Bone marrow (tissue), 2 donors: ENCODE measurements at places on chromosomes 7 and 10.
A peak's percentile ranks its signal among the peaks of the same experiment; 100 is the strongest.

DNA sequence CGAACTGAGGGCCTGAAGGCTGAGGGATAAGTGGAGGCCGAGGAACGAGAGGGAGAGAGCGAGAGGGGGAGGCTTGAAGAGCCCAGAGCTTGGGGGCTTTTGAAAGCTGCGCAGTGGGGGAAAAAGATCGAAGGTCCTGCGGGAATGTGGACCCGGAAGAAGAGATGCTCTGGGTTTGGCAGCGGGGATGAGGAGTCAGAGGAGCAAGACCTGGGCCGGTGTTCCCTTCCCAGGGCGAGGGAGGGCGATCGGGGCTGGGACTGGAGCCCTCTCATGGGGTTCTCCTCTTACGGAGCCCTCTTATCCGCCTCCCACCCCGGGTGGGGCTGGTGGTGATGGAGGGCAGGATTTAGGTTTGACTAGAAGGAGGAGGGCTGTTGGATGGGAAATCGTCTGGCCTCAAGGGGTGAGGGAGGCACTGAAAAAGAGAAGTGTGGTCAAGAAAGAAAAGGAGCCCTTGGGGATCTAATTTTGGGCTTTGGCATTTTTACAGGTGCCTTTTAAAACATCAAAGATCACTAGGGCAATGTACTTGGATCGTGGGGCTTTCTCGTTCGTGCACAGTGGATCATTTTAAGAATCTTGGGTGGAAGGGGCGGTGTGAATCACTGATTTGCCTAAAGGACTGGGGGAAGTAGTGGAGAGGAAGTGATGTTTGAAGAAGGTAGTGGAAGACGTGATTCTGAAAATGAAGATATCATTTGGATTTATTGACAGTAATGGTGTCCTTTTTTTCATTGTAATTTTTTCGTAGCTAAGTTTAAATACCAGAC lies 637 bp downstream of the SAMD8 start:
- DNase-seq = peak; percentile 39

GRCh38 chr10:10492420-10492819 lies 525.3 kb upstream of the CELF2 start:
- DNase-seq = no peak

- DNase-seq = no peak
These were observed 324.6 kb downstream of the ATRNL1 start for GRCh38 chr10:115417585-115418265.

GRCh38 chr7:84971360-84971759 lies 215.5 kb downstream of the SEMA3D start:
- no peak for DNase-seq

DNA sequence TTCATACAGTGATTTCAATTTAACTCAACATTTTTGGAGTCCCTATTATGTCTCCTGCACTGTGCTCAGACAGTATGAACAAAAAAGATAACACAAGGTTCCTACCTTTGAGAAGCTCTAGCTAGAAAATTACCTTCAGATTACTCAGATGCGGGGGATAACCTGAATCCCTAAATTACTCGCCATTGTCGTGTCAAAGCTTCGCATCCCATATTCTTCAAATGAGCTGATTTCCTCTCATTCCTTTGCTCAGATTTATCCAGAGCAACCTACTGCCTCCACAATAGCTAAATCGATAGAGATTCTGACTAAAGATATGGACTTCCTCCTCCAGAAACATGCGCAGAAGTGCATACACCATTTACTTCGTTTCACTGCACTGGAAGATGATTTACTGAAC lies 42.6 kb downstream of the ZNF800 start:
- no peak for DNase-seq

DNA sequence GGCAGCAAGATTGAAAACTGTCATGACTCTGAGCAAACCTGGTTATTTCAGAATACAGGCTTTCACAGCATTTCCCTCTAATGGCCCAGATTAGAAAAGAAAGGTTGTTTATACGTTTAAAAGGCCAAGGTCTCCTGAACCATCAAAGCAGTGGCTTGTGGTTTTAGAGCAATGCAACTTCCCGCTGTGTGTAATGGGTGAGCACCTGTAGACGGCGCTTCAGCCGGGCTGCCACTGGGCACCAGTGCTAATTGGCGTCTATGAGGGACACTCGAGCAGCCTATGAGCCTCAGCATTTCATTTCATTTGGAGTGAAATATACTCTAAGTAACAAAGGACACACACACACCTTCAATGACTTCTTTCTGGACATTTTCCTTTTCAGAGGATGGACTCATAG lies 671.0 kb upstream of the FZD8 start:
- DNase-seq = no peak

DNA sequence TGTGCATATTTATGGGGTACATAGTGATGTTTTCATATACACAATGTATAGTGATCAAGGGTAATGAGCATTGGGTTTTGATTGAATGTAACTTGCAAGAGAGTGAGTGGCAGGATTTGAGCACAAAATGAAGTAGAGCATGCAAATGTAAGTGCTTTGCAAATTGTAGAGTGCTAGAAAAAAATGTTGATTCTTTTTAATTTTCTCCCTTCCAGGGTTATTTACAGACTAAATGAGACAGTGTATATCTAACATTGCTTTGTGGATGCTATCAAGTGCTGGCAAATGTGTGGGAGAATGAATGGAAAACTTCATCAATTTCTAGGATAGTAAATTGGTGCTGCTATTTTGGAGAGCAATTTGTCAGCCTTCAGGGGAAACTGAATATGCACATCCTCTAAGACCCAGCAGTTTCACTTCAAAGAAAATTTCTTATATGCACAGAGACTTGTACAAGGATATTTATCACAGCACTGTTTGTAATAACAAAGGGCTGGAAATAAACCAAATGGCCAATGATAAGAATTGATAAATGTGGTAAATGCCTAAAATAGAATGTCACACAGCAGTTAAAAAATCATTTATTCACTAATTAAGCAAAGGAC lies 120.6 kb upstream of the PLPP4 start:
- DNase-seq = no peak

DNA sequence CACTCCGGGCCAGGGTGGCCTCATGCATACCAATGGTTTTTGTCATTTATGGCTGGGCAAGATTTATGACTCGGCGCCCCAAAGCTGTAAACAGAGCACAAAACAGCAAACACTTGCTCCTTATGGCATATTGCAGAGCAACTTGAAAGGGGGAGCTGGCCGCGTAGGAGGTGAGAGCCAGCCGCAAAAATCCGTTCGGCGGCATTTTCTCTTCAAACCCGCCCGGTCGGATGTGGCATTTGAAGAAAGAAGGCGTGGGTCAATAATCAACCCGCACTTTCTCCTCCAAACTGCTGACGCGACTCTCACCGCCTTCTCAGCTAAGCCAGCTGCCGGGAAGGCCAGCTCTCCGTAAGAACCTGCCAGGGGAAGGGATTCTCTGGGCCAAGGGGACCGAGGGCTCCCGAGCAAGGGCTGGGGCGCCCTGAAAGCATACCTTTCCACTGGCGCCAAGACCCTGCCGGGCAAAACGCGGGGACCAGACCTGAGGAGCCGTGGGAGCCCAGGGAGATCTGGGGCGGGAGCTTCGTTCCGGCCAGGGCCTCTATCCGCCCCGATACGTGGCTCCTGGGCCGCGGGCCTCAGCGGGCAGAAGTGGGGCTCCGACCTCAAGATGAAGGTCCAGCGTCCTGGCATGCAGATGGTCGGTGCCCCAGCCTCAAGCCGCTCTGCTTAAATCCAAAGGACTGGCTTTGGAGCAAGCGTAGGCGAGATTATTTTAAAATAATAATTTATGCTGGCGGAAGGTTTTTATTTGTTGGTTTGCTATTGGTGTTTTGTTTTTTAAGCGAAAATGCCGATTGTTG lies 12.9 kb upstream of the HOXA2 start:
- DNase-seq = no peak

DNA sequence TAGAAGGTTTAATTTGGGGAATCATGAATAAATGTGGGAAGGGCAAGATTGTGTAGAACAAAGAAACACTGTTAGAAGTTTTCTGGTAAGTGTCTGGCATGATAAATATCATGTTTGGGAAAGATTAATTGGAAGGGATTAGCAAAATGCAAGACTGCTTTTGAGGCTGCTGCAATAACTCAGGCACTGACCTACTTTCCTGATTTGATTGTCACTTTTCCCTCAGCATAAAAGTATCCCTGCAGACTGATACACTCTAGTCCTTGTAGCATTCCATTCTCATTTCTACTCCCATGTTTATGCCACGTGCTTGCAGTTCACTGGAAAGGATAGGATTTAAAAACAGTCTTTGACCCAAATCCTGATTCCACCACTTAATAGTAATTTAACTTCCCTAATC lies 303.3 kb upstream of the SEMA3A start:
- no peak for DNase-seq

- DNase-seq = no peak
These were observed 17.1 kb downstream of the BRAT1 start for GRCh38 chr7:2537981-2538851.

GRCh38 chr7:33423646-33424020 lies 294.3 kb downstream of the BBS9 start:
- DNase-seq = no peak

DNA sequence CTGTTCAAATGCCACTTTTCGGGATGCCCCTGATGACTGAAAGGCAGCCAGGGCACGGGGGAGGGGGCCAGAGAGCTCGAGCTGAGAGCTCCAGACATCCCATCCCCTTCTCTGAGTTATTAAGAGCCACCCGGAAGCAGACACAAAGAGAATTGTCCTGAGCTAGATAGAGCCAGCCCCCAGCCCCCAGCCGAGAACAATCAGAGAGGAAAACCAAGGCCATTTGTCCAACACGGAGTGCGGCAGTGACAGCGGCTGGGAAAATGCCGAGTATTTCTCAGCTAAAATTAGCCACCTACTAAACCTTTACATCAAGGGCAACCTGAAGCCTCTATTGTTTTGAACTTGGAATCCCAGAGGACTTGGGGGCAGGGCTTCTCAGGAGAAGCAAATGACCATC lies 51.0 kb downstream of the UNC5B start:
- no peak for DNase-seq

- DNase-seq = no peak
These were observed 15.6 kb downstream of the RHEB start for GRCh38 chr7:151503902-151504714.

- DNase-seq = no peak
These were observed 140.9 kb upstream of the NRBF2 start for GRCh38 chr10:62992145-62992721.

DNA sequence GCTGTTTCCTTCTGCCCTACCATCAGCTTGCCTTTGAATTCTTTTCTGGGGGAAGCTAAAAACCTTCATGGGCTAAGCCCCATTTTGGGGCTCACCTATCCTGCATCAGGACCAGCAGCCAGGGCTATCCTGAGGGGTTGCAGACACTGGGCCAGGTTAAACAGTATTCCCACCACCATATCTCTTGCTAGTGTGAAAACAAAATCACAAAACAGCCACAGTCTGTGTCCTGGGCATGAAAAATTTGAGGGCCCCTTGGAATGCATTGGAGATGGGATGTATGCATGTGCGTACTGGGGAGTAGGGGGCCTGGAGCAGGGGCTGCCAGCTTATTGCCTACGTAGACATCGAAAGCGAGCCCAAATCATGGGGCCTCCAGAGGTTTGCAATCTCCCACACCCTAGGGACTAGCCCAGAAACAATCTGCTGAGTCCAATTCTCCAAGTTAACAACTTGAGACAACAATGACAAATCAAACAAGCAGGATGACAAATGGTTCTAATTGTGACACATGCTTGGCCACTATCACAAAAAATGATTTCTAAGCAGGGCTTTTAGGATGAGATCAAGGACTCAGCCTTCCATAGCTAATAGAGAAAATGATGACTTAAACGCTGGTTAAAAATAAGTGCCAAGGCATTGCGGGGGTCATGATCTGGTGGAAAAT lies 557.1 kb downstream of the KCNMA1 start:
- DNase-seq = no peak

DNA sequence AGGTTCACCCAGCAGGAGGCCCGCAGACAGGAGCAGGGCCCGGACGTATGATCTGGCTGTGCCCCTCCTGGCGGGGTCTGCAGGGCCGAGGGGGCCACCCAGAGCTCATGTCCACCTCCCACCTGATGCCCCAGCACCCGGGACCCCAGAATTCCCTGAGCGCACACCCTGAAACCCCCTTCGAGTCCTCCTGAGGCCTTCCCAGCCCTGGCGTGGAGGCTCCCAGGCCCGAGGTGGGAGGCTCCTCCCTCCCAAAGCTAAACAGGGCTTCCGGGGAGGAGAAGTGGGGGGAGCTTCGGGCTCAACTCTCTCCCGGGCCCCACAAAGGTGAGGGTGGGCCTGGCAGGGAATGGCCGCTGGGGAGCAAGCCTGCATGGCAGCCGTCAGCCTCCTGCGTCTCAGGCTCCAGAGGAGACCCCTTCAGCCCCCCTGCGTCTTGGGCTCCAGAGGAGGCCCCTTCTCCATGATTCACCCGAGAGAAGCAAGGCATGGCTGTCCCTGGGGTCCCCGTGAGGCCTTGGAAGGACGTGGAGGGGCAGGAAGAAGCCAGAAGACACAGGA lies 30.2 kb downstream of the MICALL2 start:
- DNase-seq = no peak

DNA sequence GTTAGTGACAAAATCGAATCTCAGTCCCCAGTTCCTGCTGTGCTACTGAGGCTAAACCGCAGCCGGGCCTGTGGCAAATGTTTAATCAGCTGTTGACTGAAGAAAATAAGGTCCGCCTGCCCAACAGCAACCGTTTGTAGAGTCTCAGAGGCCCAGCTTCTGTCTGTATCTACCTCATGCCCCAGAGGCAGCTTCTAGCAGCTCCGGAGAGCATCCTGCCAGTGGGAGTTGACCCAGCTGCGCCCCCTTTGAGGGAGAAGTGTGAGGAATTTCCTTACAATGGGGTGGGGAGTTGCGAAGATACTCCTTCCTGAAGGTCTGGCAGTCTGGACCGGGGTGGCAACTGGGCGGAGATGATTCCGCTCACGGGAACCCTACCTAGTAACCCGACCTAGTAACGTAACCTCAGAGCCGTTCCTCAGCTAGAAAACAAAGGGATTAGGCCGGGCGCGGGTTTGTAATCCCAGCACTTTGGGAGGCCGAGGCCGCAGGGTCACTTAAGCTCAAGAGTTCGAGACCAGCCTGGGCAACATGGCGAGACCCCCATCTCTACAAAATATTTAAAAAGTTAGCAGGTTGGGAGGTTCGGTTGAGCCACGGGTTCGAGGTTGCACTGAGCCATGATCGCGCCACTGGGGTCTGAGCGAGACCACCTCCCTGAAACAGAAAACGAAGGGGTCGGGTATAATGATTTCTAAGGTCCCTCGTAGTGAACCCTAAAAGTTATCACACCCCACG lies 846 bp upstream of the ZNF775 start:
- peak; percentile 18 for DNase-seq

- DNase-seq = no peak
These were observed 116.4 kb upstream of the HGF start for GRCh38 chr7:81886211-81886764.

DNA sequence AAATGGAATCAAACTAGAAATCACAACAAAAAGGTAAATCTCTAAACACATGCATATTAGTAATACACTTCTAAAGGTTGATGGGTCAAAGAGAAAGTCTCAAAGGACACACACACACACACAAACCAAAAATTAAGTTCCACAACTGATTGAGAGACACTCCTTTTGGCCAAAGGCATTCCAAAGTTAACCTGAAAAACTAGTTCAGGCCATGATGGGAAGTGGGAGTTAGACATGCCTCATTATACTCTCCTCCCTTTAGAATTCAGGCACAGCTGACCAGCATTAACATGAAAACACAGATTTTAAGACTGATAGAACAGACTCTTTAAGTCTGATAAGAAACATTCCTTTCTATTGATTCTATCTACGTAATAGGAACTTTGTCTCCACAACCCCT lies 332.4 kb upstream of the IGFBP3 start:
- no peak for DNase-seq
